NCI-H1436 treated with DMSO at 0.1 percent for 48 hours (cell line): ENCODE measurements at places on chromosomes 7 and 10.

GRCh38 chr7:71457021-71457420 lies 325.1 kb downstream of the GALNT17 start:
- no peak for DNase-seq

DNA sequence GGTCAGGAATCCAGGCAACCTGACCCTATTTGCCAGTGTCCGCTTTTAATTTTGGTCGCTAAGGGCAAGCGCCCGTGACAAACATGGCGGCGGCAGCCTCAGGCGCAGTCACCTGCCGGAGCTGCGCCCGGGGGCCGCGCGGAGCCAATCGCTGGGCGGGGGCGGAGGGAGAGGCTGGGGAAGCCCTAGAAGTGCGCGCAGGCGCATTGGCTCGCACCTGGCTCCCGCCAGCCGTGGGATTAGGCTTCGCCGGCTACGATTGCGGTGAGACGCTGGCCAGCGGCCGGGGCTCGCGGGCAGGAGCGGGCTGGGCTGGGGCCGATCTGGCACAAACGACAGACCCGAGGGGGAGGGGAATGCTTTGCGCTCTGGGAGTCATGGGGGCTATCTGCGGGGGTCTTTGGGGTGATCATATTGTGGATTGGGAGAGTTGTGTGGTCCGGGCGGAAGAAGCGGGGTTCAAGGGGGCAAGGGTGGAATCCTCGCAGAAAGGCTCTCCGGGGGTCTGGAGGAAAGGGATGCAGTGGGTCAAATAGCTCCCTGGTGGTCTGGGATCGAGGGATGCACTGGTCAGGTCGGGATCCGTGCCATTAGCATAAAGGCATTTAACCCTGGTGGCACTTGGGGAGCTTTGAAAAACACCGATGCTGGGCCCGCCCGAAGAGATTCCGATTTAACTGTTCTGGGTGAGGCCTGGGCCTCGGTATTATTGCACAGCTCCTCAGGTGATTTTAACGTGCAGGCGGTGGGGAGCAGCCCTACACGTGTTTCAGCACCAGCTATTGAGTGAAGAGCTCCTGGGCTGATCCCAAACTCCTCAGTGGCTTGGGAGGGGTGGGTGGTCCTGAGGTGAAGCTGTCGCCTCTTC lies 10.1 kb upstream of the C10orf95 start:
- DNase-seq: peak; percentile 65

DNA sequence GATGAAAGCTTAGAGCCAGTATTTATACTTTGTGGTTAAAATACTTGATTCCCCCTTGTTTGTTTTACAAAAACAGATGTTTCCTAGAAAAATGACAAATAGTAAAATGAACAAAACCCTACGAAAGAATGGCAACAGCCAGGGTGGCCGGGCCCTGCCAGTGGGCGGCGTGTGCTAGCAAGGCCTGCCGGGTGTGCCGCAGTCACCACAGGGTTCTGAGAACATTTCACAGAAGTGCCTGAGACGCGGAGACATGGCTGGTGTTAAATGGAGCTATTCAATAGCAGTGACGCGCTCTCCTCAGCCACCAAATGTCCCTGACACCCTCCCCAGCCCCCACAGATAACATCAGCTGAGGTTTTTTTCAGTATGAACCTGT lies 14.5 kb downstream of the GPR146 start:
- no peak for DNase-seq

DNA sequence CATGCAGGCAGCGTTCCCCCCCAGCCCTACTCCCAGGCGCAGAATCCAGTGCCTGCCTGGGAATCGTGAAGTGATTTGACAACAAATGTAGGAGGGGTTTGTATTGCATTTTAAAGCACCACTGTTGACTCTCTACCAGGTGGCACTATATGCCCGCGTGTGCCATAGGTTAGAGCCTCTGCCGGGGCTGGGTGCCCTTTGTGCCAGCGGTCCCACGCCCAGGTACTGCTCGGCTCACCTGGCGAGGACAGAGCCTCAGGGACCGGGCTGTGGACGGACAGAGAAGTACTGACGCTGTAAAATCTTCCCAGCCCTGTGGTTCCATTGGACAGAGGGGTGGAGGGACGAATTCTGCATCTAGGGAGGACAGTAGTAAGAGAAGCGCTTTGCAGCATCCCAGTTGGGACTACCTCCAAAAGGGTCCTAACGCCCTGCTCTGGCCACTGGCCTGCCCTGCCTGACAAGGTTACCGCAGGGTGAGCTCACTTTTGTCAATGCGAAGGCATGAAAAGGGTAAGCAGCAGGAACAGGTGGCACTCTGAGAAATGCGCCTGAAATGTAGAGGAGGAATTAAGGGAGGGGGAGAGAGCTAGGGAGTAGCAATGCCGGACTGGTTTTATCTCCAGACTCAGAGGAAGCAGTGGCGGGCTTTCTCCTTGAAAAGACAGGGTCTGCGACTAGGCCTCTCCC lies 788 bp upstream of the CACNA2D1 start:
- DNase-seq: peak; percentile 54

DNA sequence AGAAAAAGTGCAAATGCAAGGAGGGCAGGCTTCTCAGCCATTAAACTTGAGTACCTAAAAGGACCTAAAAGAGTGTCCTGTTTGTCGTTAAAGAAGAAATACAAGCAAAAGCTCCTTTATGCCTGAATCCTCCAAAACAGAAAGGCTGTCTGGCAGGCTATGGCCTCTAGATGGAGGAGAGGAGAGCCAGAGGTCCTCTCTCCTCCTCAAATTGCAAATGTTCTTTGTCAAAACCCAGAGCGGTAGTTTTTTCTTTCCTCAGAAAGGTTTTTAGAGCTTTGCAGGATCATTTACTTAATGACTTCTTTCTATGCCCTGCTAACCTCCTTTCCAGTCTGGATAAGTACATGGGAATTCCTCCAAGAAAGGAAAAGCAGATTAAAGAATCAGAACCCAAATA lies 1.9 kb upstream of the SORCS1 start:
- no peak for DNase-seq

- DNase-seq: peak; percentile 25
Measured at GRCh38 chr7:23863209-23863787, 153.3 kb downstream of the STK31 start.

DNA sequence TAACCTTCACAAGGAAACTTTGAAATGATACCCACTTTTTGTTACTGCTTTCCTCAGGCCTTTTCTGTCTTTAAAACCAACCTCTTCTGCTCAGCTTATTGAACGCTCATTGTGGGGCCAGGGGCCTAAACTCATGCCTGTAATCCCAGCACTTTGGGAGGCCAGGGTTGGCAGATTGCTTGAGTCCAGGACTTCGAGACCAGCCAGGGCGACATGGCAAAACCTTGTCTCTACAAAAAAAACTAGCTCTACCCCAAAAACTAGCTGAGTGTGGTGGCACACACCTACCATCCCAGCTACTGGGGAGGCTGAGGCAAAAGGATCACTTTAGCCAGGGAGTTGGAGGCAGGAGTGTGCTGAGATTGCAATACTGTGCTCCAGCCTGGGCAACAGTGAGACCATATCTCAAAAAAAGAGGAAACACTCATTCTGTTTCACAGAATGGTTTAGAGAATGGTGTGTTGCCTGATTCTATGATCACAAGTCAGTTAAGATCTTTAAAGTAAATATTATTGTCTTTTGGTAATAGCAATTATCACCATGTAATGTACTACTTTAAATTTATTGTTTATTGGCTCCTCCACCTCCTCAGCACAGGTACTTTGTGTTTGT lies 51.1 kb downstream of the KCTD7 start:
- no peak for DNase-seq

GRCh38 chr7:130112093-130112492 lies 41.8 kb downstream of the KLHDC10 start:
- DNase-seq: no peak

DNA sequence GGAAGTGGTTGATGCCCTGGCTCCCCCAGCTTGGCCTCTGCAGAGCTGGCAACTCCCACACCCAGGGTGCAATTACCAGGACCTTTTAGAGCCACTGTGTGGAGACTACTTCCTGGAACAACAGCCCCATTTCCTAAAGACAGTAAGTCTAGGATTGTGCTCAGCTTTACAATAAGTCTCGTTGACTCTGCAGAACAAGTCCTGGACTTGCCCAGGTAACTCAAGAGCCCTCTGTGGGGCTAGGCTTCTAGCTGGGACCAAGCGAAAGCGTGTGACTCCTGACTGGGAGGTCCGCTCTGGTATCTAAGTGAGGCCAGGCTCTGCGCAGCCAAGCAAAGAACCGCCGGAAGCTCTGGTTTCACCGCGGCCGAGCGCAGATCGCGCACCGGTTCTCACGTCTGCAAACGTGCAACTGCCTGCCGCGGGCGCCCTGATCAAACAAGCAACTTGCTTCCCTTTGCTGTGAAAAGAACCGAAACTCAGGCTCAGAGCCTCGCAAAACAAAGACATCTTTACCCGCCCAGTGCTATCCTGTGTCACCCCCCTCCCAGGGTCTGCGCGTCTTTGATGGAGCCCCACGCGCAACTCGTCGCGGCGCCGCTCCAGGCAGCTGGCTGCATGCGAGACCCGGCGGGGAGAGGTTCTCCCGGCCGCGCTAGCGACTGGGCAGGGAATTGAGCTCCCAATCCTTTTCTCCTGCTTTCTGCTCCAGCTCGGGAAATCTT lies 4.4 kb upstream of the PDLIM1 start:
- peak; percentile 58 for DNase-seq

DNA sequence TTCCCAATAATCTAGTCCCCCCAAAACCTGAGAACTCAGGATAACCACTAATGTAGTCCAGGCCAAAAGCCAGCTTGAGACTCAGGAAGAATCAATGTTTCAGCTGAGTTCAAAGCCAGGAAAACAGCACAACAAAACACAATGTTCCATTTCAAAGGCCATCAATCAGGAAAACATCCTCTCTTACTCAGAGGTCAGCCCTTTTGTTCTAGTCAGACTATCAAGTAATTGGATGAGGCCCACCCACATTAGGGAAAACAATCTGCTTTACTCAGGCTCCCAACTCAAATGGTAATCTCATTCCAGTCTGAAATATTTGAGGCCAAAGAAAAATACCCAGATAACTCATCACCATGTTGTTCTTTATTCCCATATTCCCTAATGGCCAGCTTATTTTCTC lies 152.2 kb downstream of the SDHAF3 start:
- DNase-seq: no peak

GRCh38 chr7:88566162-88566729 lies 193.3 kb upstream of the ZNF804B start:
- DNase-seq: no peak

- no peak for DNase-seq
Measured at GRCh38 chr7:112782498-112782897, 7.7 kb downstream of the TMEM168 start.

- no peak for DNase-seq
Measured at GRCh38 chr7:40213856-40214255, 79.1 kb downstream of the SUGCT start.

DNA sequence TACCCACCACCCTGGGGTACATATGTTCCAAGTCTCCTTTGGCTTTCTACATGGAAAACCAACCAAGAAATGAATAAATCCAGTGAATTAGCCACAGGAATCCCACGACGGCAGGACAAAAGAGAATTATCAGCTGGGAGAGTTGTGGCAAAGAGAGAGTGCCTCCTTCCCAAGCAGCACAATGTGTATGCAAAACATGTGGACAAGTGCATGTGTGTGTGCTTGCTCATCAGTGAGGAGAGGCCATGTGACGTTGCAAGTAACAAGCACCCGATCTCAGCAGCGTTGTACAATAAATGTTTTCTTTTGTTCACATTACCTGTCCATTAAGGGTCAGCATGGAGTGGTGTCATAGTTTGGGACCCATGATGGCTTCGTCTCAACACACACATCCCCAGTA lies 50.0 kb upstream of the EMX2 start:
- DNase-seq: no peak

- DNase-seq: peak; percentile 31
Measured at GRCh38 chr10:78551184-78552005, 517.4 kb upstream of the ZMIZ1 start.

GRCh38 chr7:46494028-46494427 lies 573.0 kb upstream of the IGFBP3 start:
- no peak for DNase-seq

- no peak for DNase-seq
Measured at GRCh38 chr7:141433698-141434097, 117.5 kb upstream of the AGK start.

GRCh38 chr7:15725051-15725450 lies 38.6 kb upstream of the MEOX2 start:
- DNase-seq: no peak

- no peak for DNase-seq
Measured at GRCh38 chr7:28729281-28729680, 228.8 kb downstream of the TRIL start.

DNA sequence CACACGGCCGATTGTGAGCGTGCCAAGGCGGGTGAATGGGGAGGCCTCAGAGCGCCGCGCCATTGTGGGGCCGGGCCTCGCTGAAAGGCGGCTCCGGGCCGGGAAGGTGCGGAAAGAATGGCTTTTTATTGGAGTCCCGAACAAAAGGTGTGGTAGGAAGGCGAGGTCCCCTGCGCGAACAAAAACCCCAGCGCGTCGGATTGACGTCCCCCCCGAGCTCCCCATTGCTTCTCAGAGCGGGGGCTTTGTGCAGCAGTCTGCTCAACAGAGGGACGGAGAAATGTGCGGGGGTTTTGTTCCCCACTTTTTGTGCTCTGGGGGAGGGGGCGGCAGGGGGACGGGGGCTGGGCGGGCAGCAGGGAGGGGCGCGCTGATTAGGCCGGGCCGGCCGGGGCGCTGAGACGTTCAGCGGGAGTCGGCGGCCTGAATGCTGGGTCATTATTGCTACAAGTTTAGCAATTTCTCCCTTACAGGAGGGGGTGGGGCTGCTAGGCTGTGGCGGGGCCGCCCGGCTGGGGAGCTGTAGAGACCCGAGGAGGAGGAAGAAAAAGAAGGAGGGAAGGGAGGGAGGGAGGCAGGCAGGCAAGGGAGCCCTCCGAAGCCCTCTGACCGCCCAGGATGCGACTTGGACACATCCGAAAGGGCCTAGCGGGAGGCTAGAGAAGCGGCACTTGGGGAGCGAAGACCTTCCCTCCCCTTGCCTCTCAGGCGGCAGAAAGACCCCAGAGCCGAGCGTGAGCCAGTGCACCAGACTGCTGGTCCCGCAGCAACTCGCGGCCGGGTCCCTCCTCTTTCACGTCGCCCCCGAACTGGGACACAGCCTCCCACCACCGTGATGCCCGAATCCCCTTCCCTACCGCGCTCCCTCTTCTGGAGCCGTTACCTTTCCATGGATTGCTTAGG lies 4.6 kb downstream of the NKX2-3 start:
- DNase-seq: no peak

DNA sequence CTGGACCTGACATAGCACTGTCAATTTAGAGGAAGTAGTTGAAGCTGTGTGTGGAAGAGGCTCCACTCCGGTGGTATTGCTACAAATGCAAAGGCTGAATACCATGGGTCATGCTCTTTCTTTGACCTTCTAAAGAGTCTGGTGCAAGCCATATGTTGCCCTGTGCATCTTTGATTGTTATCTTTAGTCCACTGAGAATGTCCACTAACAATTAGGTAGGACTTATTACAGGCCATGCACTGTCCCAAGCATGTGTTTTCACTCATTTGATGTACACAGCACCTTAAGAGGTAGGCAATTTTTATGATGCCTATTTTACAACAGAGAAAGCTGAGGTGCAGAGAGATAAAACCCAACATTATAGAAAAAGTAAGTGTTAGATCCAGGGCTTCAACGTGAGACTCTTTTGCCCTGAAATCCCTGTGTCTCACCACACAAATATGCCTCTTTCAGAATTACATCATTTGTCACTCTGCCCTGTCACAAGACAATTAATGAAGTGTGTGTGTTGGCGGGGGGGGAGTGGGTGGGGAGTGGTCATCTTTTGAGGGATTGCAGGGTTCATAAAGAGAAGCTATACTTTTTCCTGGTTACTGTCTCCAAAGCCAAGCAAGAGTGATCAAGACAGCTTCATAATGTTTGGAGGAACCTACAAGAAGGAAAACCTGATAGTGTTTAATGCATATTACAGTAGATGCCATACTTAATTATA lies 637.6 kb upstream of the IGFBP3 start:
- DNase-seq: no peak

GRCh38 chr7:38702002-38702535 lies 70.9 kb upstream of the AMPH start:
- DNase-seq: no peak
